ENCODE measurements at places on chromosomes 1 and 21.

DNA sequence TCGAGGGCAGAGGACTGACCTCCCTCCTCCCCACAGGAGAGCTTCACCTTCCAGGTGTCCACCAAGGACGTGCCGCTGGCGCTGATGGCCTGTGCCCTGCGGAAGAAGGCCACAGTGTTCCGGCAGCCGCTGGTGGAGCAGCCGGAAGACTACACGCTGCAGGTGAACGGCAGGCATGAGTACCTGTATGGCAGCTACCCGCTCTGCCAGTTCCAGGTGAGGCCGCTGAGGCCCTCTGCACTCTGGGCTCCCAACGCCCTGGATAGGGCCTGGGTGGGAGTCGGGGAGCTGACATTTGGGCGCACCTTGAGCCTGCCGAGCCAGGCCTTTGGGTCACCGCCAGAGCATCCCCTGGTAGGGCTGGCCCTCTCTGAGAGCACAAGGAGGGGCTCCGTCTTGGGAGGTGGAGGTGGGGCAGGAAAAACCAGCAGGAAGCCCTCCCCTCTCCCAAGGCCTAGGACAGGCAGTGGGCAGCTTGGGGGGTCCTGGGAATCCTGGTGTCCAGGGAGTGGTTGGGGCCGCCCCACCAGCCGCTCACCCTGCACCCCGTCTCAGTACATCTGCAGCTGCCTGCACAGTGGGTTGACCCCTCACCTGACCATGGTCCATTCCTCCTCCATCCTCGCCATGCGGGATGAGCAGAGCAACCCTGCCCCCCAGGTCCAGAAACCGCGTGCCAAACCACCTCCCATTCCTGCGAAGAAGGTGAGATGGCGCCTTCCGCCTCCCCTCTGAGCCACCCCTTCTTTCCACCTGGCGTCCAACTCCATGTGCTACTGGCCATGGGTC is 65.1 kb downstream of the PIK3CD start:
- no peak for DNase-seq

DNA sequence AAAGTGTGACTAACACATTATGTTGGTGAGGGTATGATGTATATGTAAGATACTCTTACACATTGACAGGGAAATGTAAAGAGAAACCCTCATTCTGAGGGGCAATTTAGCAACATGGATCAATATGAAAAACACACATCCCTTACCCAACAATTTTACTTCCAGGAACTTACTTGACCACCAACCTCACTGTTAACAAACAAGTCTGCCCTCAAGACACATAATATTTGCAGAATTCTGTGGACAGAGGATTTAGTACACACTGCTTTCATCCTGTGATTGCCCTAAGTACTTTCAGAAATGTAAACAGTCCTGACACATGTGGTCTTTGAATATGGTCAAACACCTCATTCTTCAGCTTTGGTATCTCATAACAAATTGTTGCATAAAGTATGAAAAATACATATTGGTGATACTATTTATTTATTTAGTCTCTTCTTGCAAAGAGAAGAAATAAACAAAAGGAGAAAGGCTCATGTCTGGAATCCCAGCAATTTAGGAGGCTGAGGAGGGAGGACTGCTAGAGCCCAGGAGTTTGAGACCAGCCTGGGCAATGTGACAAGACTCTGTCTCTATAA is 6.9 kb downstream of the USP48 start:
- no peak for DNase-seq

DNA sequence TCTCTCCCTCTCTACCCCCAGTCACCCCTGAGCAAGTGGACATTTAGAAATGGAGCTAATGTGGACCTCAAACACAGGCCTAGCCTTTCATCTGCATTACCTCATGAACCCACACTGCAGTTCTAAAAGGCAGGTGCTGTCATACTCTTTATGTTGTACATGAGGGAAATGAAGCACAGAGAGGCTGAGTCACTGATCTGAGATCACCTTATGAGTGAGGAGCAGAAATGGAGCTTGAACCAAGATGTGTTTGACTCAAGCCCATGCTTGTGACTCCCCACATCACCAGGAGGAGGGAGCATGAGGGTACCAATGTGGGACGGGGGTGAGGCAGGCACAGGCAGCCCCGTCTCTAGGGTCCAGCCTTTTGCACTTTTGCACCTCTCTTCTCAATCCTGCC is 702.8 kb downstream of the PTPRU start:
- no peak for DNase-seq

- DNase-seq = no peak
Measured at GRCh38 chr1:224780736-224781135, 148.7 kb upstream of the DNAH14 start.

DNA sequence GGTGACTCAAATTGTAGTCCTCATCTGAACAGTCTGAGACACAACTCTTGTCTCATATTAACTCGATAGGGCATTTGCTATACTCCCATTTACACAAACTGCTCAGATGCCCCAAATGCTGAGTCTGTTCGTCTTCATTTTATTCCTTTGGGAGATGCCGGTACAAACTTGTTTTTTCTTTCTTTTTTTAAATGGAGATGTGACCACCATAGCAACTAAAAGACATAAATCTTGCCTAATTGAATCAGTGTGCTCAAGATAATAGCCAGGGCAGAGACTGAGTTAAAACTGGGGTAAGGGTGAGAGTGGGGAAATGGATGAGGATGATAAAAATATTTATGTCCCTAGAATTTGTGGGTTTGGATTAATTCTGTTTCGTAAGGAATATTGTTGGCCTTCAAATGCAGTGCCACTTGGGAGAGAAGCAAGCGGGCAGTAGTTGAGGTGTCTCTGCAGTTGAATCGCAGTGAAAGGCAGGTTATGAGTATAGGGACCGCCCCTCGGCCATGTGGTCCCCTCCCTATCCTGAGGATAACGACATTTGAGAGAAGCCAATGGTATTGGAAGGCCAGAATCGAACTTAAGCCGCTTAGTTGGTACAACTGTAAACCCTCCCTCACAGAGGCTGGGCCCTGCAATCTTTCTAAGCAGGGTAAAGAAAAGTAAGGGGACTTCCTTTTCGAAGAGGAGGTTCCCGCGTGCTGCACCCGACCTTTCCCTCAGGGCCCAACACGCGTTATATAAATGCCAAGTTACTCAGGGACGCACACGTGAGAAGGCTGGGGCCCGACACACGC is 859 bp upstream of the LRRC8B start:
- peak; percentile 83 for DNase-seq

GRCh38 chr1:25671929-25672328 is 55.3 kb downstream of the MAN1C1 start:
- DNase-seq = no peak

All from NAMALWA (cell line).